A172 (cell line): ENCODE measurements at places on chromosomes 13 and 19. TPM values are rescaled to one million over a fixed set of nuclear protein-coding genes. Genes with fewer than 3 reads are reported as not detected.

N4BP2L1 gene
- total RNA-seq, result 1.5 and 2.2 TPM in 2 replicates

ZNF616 gene
- total RNA-seq, result 6.1 and 17.5 TPM in 2 replicates

SUGP1 gene
- 24.0 and 34.2 TPM in 2 replicates for total RNA-seq

SUGT1 gene
- 59.5 and 76.1 TPM in 2 replicates for total RNA-seq

WASF3 gene
- total RNA-seq, result 4.0 and 5.2 TPM in 2 replicates

CEACAM1 gene
- 0.67 and 2.2 TPM in 2 replicates for total RNA-seq

C19orf44 gene
- total RNA-seq, result 3.4 and 4.2 TPM in 2 replicates

C19orf85 gene
- 0.07 TPM in 1 of 2 replicates, not detected in the other for total RNA-seq

HS6ST3 gene
- total RNA-seq, result not detected in 2 replicates

CD22 gene
- total RNA-seq, result 3.4 and 7.6 TPM in 2 replicates

F10 gene
- 0.29 and 0.36 TPM in 2 replicates for total RNA-seq

TNNI3 gene
- total RNA-seq, result 0.77 TPM in 1 of 2 replicates, not detected in the other

ZNF135 gene
- total RNA-seq, result not detected in 2 replicates

NLRP4 gene
- total RNA-seq, result 0.03 TPM in 1 of 2 replicates, not detected in the other

PLD3 gene
- 328 and 380 TPM in 2 replicates for total RNA-seq

DACH1 gene
- not detected in 2 replicates for total RNA-seq

ERICH4 gene
- total RNA-seq, result not detected in 2 replicates

RFX1 gene
- total RNA-seq, result 1.7 and 2.2 TPM in 2 replicates

FXYD3 gene
- total RNA-seq, result 4.8 TPM in 1 of 2 replicates, not detected in the other

C19orf25 gene
- total RNA-seq, result 44.0 and 60.4 TPM in 2 replicates

SHISA2 gene
- not detected in 2 replicates for total RNA-seq

POGLUT2 gene
- total RNA-seq, result 37.4 and 38.8 TPM in 2 replicates

PSG4 gene
- 75.6 and 84.3 TPM in 2 replicates for total RNA-seq

CCDC70 gene
- total RNA-seq, result not detected in 2 replicates

SSC5D gene
- total RNA-seq, result 1.1 and 1.2 TPM in 2 replicates

EDNRB gene
- not detected in 2 replicates for total RNA-seq

IZUMO4 gene
- 2.7 and 2.8 TPM in 2 replicates for total RNA-seq

C19orf33 gene
- total RNA-seq, result 220 and 316 TPM in 2 replicates

RASA3 gene
- 17.8 and 21.4 TPM in 2 replicates for total RNA-seq
